Vagina (tissue), 2 donors: ENCODE measurements at places on chromosomes 5 and 9.

- no peak for DNase-seq
These were observed 6.1 kb upstream of the PRUNE2 start for GRCh38 chr9:76911971-76912370.

- no peak for DNase-seq
These were observed 59.5 kb upstream of the FBXL7 start for GRCh38 chr5:15440434-15440833.

DNA sequence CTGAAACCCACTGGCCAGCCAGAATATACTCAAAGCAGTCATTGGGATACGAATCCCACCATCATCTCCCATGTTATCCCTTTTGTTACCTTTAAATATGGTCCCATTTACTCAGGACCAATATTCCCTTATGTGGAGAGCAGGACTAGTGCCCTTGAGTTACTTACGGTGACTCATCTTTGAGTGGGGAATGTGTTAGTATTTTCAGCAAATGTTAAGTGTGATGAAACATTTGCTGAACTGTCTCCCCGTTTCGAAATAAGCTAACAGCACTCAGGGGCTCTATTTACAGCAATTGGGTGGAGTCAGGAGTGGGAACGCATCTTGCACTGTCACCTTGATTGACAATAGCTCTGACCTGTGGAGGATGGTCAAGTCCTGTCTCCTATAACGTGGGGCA, 67.4 kb downstream of the CTSL start:
- DNase-seq = no peak

DNA sequence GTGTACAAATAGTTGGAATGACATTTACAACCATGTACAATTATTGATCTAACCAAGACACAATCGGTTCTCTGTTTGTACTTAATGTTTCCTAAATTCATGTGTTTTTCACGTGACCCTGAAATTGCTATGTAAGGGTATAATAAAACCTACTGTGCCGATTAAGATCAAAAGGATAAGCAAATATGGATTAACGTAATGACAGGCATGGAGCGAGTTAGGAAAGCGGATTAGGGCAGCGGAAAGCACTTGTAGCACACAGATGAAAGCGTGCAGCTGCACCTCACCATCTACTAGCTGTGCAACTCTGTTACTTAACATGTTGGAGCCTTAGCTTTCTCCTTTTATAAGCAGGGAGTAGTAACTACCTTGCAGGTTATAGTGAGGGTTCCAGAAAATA, 38.3 kb upstream of the ZFYVE16 start:
- DNase-seq = no peak

GRCh38 chr9:134057307-134057657, 10.5 kb downstream of the BRD3 start:
- DNase-seq = no peak

- no peak for DNase-seq
These were observed 243.5 kb downstream of the ENC1 start for GRCh38 chr5:74396913-74397622.
